ENCODE measurements at places on chromosomes 2 and 18.

- DNase-seq: peak; percentile 55
These were observed 498.7 kb downstream of the BCL11A start for GRCh38 chr2:60054571-60055340.

- peak; percentile 54 for DNase-seq
These were observed 33.3 kb downstream of the POLR1A start for GRCh38 chr2:86072271-86072858.

GRCh38 chr18:48105317-48105716, 174.9 kb upstream of the SMAD2 start:
- DNase-seq: no peak

GRCh38 chr2:189232759-189233406, 53.3 kb upstream of the COL5A2 start:
- no peak for DNase-seq

DNA sequence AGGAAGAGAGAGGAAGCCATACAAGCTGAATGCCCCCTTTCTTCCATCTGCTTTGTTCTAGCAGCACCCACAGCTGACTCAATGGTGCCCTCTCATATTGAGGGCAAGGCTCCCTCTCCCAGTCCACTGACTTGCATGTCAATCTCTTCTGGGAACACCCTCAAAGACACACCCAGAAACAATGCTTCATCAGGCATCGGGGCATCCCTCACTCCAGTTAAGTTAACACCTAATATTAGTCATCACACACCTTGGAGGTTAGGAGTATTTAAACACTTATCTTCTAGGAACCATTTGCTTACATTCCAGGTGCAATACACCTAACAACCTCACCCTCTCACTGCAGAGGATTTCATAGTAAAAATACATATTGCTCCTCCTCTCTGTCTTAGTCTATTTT, 993.5 kb upstream of the DDX18 start:
- DNase-seq: no peak

GRCh38 chr18:22839340-22839821, 93.7 kb upstream of the RBBP8 start:
- no peak for DNase-seq

GRCh38 chr2:45131587-45131986, 122.3 kb upstream of the SIX2 start:
- no peak for DNase-seq

DNA sequence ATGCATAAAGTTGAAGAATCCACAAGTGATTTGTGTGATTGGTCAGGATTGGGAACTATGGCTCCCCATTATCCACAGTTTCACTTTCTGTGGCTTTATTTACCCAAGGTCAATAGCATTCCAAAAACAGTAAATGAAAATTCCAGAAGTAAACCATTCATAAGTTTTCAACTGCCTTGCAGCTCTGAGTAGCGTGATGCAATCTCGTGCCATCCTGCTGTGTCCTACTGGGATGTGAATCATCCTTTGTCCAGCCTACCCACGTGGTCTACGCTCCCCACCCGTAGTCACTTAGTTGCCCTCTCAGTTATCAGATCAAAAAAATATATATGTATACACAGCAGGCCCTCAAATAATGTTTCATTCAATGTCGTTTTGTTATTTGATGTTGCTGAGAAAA, 89.0 kb upstream of the DLGAP1 start:
- DNase-seq: no peak

DNA sequence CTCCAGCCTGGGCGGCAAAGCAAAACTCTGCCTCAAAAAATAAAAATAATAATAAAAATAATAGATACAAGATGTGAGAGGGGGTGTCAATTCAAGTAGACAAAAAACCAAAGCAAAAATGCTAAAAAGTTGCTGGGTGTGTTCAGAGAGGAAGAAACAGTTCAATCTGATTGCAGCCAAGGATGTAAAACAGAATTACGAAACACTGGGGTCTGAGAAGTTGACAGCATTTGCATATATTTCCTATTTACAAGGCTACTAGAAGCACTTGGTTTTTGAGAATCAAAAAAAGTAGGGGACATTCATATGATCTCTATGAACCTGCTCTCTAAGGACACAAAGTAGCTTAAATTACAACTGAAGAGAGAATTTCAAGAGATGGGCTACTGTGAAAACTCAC, 7.6 kb downstream of the TRIP12 start:
- no peak for DNase-seq

DNA sequence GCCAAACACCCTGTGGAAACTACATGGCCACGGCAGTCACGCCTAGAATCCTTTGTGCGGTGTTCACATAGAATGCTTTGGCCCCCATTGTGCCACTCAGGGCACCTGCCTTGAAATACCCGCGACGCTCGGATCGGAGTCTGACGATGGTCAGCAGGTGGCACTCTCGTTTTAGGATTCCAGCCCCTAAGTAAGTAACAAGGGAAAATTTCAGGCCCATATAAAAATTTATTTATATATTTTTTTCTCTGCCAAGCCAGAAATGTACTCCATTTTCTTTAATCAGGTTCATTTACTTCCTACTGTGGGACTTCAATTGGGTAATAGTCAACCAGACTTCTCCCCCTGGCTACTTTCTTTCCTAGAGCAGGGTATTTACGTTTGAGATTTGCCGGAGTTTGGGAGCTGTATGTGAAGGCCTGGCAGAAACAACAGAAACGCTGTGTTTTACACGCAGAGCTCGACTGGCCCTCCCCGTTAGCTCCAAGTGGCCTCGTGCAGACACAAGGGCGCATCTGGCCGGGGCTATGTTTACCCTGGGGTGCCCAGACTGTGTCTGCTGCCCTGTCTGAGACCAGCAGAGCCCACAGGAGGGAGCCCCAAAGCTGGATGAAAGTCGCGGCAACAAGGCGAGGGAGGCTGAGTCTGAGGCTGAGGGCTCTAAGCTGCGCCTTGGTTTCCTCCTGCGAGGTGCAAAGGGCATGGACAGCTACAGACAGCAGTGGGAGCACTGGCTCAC, 41.6 kb downstream of the LRRC30 start:
- DNase-seq: peak; percentile 26

GRCh38 chr2:159942146-159942545, 120.3 kb downstream of the PLA2R1 start:
- DNase-seq: peak; percentile 39

- DNase-seq: no peak
These were observed 112.2 kb upstream of the TTC39C start for GRCh38 chr18:23902396-23902795.

GRCh38 chr2:237304763-237305514, 109.0 kb downstream of the COL6A3 start:
- DNase-seq: peak; percentile 88

- DNase-seq: no peak
These were observed 680 bp upstream of the LBH start for GRCh38 chr2:30230497-30231211.

- no peak for DNase-seq
These were observed 139.7 kb downstream of the LRP2 start for GRCh38 chr2:169222665-169223064.

- DNase-seq: no peak
These were observed 339.2 kb upstream of the NRP2 start for GRCh38 chr2:205343103-205343502.

- no peak for DNase-seq
These were observed 36.5 kb downstream of the ZRANB3 start for GRCh38 chr2:135494503-135494902.

GRCh38 chr2:172323256-172323655, 104.1 kb upstream of the ITGA6 start:
- DNase-seq: no peak

GRCh38 chr2:241574911-241575623, 16.5 kb downstream of the BOK start:
- no peak for DNase-seq

All from myocyte (in vitro differentiated cells).